RCC 7860 (cell line): ENCODE measurements at places on chromosomes 2 and 18.

DNA sequence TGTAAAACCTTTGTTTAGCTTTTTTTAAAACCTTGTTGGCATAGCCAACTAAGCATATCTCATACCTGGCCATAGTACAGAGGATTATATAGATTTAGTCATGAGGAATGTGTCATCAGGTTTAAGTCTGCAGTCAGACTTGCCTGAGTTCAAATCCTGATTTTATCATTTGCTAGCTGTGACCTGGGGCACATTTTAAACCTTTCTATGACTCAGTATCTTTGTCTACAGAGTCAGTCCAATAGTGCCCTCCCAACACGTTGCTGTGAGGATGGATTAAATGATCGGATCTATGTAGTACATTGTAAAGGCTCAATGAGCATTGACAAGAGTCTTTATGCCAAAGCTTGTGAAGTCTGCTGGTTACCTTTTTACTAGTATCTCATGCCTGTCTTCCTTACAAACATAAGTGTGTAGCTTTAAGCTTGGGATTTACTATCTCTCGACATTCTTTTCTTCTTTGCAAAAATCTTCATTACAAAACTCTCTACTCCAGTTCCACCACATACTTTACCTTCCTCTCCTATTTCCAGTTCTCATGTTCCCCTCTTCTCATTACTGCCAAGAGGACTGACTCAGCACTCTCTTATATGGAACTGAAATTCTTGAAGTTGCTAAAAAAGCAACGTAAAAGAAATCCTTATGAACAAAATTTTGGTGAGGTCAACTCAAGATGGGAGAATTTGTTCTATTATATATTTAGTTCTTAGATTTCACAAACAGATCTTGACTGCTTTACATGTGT is 68.1 kb upstream of the RBMS1 start:
- peak; percentile 94 for DNase-seq

- DNase-seq, result no peak
These were observed 34.0 kb upstream of the STRN start for GRCh38 chr2:37000318-37000717.

GRCh38 chr2:171924170-171924942 is 2.1 kb downstream of the HAT1 start:
- no peak for DNase-seq

DNA sequence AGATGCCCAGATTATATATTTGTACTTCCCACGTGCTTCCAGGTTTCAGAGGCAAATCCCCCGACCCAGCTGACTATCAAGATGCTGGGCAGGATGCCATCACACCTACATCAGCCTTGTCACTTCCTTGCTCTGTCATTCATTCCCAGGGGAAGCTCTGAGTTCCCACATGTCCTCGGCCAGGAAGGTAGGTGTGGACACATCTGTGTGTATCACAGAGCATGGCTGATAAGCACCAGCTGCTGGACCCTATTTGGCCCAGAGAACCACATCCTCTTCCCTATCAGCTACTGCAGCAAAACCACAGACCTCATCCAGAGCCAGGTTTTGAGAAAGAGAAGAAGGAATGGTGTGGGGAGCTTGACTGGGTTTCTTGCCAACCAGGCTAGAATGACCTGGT is 31.9 kb upstream of the ITGA6 start:
- no peak for DNase-seq

GRCh38 chr2:188382107-188382506 is 90.4 kb downstream of the GULP1 start:
- DNase-seq, result no peak

DNA sequence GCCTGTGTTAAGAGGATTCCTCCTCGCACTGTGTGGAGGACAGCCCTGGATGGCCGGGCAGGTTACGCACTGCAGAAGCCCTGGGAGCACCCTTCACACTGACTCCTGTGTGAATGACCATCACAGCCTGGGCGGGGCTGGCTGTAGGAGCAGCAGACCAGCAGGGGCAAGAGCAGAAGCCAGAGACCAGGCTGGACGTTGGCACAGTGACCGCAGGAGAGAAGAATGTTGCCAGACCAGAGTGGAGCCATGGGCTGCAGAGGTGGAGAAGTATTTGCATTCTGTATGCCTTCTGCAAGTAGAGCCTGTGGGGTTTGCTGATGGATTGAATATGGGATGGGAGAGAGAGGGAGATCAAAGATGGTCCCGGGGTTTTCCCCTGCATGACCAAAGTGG is 23.1 kb downstream of the LRRFIP1 start:
- DNase-seq, result peak; percentile 12

- DNase-seq, result no peak
These were observed 41.6 kb upstream of the OTOF start for GRCh38 chr2:26519396-26520147.

- DNase-seq, result no peak
These were observed 117.4 kb upstream of the ACKR3 start for GRCh38 chr2:236452238-236452637.
